ENCODE measurements at places on chromosomes 7 and 10. TPM values are rescaled to one million over a fixed set of nuclear protein-coding genes. Genes with fewer than 3 reads are reported as not detected.

DNA sequence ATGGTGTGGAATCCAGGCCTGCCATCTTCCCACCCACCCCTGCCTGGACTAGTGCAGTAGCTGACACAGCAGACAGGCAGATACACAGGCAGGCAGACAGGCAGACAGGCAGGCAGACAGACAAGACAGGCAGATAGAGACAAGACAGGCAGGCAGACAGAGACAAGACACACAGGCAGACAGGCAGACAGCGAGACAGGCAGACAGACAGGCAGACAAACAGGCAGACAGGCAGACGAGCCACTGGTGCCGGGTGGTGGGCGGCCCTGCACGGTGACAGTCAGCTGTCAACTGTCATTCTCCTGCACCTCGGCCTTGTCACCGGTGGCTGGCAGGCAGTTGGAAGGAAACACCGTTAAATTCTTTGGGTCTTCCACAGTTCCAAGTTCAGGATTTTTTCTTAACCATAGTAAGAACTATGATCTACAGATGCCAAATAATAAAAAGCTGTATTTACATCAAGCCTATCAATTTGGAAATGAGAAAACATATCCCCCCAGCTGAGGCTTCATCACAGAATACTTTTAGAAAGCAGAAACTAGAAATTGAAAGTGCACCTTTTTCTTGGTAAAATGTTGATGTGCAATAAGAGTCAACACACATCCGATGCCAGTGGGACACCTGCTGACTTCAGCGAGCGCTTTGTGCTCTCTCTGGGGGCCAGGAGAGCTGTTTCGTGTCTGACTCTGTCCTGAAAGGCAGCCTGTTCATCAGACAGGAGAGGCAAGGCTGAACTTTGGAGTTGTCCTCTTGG lies 250.4 kb downstream of the DNAJB6 start:
- DNase-seq: no peak

DNA sequence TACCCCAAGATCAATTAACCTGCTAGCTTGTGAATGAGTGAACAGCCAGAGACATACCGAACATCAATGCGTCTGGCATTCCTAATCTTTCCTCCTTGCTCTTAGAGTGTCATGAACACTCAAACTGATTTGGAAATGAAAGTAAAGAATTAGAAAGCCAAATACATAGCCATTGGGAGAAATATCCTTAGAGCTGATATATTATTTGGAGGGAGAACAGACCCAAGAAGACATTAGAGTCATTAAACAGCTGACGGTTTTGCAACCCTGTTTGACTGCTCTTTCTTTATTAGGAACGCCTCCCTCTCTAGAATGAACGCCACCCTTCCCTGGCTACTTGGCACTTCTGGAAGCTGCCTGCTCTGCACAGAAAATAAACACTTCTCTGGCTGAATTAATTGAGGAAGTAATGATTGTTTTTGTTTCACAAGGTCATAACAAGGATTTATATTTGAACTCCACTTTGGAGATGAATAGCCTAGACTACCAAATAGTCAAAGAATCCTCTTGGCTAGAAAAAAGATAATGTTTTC lies 42.8 kb downstream of the CTTNBP2 start:
- no peak for DNase-seq

DNA sequence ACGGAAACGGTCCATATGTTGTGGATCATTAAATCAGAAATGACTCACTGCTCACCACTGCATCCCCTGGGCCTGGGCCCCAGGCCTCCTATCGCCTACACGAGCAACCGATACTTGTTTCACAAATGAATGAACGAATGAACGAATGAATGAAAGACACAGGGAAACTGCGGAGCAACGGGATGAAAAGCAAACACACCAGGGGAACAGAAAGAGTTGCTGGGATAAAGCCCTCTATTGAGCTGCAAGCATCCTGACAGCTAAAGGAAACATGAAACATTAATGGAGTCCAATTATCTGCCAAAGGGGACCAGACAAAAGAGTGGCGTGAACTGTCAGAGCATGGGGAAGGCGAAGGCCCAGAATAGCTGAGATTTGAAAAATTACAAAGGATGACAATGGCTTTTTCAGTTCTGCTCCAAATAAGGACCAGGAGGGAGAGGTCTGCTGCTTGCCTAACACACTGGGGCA lies 92.1 kb downstream of the GRB10 start:
- no peak for DNase-seq

DNA sequence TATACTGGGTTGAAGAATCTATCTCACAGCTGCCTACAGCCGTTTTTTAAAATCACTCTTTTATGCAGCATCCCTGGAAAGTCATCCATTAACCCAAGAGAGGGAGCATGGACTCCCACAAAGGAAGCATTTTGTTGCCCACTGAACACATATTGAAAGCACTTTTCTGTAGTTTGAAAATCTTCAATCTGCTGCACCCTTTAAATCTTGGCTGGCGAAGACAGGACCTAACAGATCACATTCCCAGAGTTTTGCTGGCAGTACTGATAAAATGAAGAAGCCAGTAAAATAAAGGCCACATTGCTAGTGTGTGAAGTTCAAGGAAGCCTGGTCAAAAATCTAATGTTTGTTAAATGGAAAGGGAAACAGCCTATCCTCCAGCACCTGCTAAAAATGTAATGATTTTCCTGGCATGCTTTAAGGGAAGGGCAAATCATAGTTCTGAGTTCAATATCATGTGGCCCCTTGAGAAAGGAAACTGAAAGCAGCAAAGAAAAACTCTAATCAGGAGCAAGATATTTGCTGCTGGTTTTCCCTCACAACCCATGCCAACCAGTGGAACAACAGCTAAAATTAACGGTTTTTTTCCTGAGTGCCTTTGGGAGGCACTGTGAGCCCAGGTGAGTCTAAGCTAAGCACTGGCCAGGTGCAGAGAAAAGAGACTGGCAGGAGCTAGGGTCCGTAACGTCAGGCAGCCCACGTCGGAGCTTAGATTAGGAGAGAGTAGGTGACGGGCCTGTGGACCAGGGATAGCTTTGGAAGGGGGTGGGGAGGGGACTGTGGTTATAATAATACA lies 97.9 kb upstream of the PALS2 start:
- no peak for DNase-seq

- DNase-seq: peak; percentile 39
These were observed 171.5 kb upstream of the SP4 start for GRCh38 chr7:21256310-21256877.

DNA sequence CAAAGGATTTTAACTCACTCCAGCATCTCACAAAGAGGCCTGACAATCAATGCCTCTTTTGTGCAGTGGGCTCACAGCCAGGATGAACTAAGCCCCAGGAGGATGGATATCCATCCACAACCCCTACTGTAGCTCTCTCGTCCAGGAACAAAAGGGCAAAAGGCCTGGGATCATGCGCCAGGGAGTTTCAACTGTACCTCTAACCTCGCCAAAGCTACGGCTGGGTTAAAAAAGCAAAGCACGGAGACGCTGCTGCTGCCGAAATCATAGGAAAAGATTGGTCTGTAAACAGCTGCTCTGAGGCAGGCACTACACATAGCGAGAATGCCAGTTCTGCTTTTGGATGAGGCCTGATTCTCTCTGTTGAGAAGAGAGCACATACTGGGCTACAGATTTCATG lies 32.1 kb downstream of the VSTM4 start:
- DNase-seq: no peak

DNA sequence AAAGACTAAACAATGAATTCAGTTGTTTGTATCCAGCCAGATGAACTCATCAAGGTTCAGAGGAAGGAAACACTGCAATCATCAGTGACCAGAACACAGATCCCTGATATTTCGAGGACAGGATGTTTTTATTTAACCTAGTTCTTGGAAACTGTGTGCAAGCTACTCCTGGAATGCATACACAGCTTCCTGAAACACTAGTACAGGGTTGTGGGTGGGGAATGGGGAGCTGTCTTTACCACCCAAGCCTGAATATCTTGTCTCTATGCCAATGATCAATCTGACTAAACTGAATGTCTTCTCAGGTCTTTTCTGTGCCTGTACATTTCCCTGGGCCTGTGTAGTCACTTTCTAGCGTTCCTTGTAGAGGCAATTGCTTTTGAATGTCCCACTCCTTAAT lies 374.6 kb downstream of the CALN1 start:
- no peak for DNase-seq

- peak; percentile 51 for DNase-seq
These were observed 204.7 kb upstream of the KLF14 start for GRCh38 chr7:130938661-130939060.

DNA sequence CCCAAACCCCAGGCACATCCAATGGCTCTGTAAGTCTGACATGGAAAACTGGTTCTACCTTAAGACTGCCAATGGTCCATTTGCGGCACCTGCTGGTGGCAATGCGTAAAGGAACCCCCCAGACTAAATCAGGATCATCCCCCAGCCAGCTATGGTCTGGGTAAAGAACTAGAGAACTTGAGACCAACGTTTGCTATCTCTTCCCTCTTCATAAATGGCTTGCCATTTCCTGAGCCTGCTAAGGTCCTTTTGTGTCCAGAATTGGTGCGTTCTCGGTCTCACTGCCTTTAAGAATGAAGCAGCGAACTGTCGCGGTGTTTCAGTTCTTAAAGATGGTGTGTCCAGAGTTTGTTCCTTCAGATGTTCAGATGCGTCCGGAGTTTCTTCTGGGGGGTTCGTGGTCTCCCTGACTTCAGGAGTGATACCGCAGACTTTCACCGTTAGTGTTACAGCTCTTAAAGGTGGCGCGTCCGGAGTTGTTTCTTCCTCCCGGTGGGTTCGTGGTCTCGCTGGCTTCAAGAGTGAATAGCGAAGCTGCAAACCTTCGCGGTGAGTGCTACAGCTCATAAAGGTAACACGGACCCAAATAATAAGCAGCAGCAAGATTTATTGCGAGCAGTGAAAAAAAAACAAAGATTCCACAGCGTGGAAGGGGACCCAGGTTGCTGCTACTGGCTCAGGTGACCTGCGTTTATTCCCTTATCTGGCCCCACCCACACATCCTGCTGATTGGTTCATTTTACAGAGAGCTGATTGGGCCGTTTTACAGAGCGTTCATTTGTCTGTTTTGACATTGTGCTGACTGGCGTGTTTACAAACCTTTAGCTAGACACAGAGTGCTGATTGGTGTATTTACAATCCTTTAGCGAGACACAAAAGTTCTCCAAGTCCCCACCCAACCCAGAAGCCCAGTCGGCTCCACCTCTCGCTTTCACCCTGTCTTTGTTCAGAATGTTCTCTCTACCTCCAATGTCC lies 95.4 kb downstream of the ELMO1 start:
- no peak for DNase-seq

- DNase-seq: peak; percentile 80
These were observed 70.4 kb downstream of the ZFAND4 start for GRCh38 chr10:45602082-45602730.

DNA sequence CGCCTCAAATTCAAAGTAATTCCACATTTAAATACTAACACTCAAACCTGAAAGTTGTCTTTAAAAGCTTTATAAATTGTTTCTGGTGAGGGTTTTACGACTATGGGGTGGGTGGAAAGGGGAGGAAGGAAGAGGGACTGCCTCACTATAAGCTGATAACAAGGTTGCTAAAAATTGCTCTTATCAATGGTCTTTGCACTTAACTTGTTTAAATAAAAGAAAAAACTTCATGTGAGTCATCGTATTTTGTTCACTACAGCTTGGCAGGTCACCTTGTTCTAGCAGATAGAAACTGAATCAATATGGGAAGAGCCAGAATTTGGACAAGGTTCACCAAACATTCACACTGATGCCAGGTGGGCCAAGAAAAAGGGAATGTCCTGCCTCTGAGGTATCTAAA lies 129.2 kb downstream of the TES start:
- no peak for DNase-seq

DNA sequence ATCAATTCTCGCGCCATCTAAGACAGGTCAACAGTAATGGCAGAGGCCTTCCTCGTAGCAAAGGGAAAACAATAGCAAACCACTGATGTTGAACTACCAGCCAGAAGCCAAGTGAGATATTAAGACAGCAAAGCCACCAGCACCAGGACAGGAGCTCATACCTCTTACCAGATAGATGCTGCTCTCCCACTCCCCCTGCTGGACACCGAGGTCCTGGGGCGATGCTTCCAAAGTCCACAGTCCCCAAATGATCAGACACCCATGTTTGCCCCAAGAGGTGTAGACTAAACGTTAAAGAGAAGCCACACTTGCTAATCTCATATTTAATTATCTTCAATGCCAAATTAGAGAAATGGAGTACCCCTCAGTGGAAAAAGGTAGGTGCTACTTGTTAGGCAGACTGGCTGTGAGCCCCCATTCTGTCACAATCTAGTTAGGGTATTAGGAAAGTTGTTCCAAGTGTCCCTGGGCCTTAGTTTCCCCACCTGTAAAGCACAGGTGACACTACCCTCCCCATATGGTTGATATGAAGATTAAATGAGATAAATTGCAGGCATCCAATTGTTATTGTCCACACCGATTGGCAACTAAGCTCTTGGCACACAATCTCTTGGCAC lies 39.9 kb downstream of the TOMM7 start:
- peak; percentile 69 for DNase-seq

DNA sequence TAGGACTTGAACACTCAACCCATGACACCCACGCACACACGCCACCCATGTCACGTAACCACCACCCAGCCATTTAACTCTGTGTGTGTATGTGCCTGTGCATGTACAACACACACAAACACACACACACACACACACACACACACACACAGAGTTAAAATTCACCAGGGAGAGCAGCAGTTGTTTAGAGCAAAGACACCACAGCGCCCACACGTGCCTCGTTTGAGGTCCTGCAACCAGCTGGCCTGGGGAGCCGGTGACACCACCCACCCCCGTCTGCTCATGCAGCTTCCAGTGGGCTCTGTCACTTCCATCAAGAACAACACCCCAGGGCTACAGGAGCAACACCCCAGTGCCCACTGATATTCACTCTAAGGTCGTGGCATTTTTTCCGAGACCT lies 97.4 kb downstream of the ELFN1 start:
- DNase-seq: no peak

- peak; percentile 56 for DNase-seq
These were observed 741 bp downstream of the GPR85 start for GRCh38 chr7:113085781-113086390.

- DNase-seq: no peak
These were observed 192.4 kb upstream of the SH2B2 start for GRCh38 chr7:102094316-102094650.

- no peak for DNase-seq
These were observed 37.0 kb downstream of the JAKMIP3 start for GRCh38 chr10:132102717-132103110.

- DNase-seq: no peak
These were observed 109.6 kb upstream of the STARD3NL start for GRCh38 chr7:38068461-38068860.

GRCh38 chr10:79239924-79240581 lies 107.2 kb upstream of the PPIF start:
- DNase-seq: no peak

- no peak for DNase-seq
These were observed 31.2 kb downstream of the GFRA1 start for GRCh38 chr10:116241642-116242410.

GRCh38 chr10:77139252-77140160 lies 498.1 kb downstream of the KCNMA1 start:
- no peak for DNase-seq

- DNase-seq: peak; percentile 92
These were observed 128.4 kb downstream of the ABCA13 start for GRCh38 chr7:48299580-48300169.

The TMEM236 gene
- under 0.01 TPM for total RNA-seq

The HTR5A gene
- total RNA-seq: not detected

The SLC18A3 gene
- not detected for total RNA-seq

The FOXP2 gene
- total RNA-seq: 0.71 TPM

The ADGRA1 gene
- not detected for total RNA-seq

The NPTX2 gene
- 3,060 TPM for total RNA-seq

The PNLIPRP3 gene
- 0.06 TPM for total RNA-seq

The ACSL5 gene
- total RNA-seq: 0.71 TPM

Measured in LHCN-M2 (cell line).